Activated naive CD4-positive, alpha-beta T cell treated with anti-CD3 and anti-CD28 coated beads for 36 hours (primary cell): ENCODE measurements at places on chromosomes 1 and 21. TPM values are rescaled to one million over a fixed set of nuclear protein-coding genes. Genes with fewer than 3 reads are reported as not detected.
A peak's percentile ranks its signal among the peaks of the same experiment; 100 is the strongest.

DNA sequence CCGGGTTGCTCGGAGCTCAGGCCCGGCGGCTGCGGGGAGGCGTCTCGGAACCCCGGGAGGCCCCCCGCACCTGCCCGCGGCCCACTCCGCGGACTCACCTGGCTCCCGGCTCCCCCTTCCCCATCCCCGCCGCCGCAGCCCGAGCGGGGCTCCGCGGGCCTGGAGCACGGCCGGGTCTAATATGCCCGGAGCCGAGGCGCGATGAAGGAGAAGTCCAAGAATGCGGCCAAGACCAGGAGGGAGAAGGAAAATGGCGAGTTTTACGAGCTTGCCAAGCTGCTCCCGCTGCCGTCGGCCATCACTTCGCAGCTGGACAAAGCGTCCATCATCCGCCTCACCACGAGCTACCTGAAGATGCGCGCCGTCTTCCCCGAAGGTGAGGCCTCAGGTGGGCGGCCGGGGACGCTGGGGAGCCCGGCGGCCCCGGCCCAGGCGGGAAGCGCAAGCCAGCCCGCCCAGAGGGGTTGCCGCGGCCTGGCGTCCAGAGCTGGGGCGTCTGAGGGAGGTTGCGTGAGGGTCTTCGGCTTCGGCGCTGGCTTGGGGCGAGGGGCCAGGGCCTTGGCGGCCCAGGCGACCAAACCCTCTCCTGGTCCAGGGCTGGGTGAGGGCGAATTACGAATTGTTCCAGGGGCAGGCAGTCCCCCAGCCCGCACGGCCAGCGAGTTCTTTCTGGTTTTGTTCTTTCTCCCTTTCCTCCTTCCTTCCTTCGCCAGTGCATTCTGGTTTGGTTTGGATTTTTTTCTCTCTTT lies 805 bp downstream of the SIM2 start:
- no peaks in the 10 kb centered on the region for H3K36me3 ChIP-seq
- H3K4me3 ChIP-seq, result peak overlapping the region; percentile 64
- peaks cover 28% of the 10 kb centered on the region for H3K4me1 ChIP-seq
- H3K27me3 ChIP-seq, result peaks cover 74% of the 10 kb centered on the region
- no peak for DNase-seq
- H3K27ac ChIP-seq, result no peak overlapping the region

DNA sequence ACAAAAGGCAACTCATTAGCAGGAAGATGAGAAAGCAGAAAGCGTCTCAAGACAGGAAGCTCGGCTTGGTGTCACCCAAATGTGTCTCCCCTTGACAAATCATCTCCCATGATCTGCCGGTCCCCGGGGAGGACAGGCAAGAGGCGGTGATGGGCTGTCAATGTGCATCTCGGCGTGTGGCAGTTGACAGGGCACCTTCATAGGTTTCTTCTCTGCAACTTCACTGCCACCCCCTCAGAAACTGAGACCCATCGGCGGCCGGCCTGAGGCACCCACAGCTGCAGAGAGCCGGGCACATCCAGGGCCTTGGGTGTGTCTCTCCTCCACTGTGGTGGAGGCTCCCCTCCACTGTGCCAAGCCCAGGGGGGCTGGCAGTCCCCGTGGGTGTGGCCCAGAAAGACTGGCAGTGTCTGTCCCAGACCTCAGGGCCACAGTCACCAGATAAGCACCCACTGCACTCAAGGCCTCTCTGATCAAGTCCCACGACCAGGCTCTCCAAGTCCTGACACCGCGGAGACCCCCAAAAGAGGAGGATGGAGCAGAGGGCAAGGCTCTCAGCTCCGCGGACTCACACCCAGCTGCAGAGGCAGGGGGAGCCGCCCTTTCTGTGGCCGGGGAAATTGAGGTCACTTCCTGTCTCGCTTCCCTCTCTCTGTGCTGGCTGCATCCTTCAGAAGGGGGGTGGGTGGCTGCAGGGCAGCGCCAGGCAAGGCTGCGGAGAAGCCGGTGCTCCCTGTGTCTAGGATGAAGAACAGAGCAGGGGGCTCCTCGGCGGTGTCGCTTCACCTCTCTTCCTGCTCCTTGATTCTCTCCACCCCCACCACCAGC lies 39.6 kb upstream of the LBR start:
- H3K27ac ChIP-seq, result peak overlapping the region; percentile 99
- H3K4me1 ChIP-seq, result peaks cover 17% of the 10 kb centered on the region
- DNase-seq, result peak; percentile 91
- H3K27me3 ChIP-seq, result no peaks in the 10 kb centered on the region
- H3K4me3 ChIP-seq, result peak overlapping the region; percentile 90

Gene LCE1C
- total RNA-seq, result not detected

DNA sequence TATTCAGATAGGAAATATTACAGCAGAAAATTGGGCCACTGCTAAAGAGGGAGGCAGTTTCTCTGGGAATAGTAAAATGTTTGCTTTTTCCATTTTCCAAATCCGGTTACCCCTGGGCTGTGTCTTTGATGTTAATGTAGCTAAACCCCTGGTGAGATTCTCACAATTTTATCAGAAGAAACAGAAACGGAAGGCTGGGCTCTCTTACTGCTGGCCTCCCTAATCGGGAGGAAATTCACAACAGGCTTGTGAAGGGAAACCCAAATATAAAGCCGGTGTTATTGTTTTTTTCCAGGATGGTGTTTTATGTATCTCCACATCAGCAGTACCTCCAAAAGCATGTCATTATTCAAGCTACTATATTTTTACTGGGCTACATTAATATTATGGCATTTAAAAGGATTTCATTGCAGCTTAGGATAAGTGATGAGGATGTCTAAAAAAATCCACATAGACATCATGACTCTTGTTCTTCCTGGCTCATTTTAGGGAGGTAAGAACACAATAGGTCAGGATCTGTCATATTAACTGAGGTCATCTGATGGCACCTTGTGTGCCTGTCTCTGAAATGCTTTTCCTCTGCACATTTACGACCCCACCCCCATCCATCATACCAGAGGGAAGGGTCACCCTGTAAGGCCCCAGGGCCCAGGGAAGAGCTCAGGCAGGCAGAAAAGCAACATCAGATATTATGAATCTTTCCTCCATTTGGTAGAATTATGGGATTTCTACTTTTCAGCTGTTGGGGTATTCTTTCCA lies 158.7 kb downstream of the DSCAM start:
- H3K36me3 ChIP-seq, result no peaks in the 10 kb centered on the region
- H3K27ac ChIP-seq, result no peak overlapping the region
- DNase-seq, result no peak
- H3K27me3 ChIP-seq, result peaks cover 6% of the 10 kb centered on the region

Gene MATN1
- total RNA-seq, result 0.36 TPM

Gene ACTA1
- not detected for total RNA-seq

DNA sequence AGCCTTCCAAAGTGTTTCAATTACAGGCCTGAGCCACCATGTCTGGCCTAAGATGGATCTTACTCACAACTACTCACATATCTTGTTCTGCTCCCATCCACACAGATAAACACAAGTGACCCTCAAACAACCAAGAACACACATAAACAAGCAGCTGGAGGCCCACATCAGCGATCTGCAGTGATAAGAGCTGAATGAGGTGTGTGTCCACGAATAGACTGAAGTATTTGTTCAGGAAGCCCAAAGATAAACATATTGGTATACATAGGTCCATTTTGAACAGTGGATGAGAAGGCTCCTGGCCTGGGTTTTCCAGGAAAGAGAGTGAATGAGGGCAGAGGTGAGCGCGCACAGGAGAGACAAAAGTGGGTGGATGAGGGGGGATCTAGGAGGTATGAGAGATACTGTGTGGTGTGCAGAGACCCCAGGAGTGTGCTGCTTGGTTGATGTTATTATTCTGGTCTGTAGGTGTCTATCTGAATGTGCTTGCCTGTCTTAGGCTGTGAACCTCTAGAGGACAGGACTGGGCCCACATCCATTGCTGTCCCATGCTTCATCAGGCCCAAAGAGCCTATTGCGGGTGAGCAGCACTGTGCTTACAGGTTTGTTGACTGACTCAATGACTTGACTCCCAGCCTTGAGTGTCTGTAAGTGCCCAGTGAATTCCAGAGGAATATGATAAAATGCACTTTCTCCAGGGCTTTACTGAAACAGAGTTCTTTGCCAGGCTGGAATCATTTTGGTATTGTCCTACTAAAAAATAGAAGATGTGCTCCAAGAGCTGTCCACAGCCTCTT lies 79.9 kb upstream of the ATP1A1 start:
- peaks cover 5% of the 10 kb centered on the region for H3K4me1 ChIP-seq
- H3K27ac ChIP-seq, result no peak overlapping the region
- no peaks in the 10 kb centered on the region for H3K36me3 ChIP-seq

- H3K27me3 ChIP-seq, result no peaks in the 10 kb centered on the region
- H3K4me3 ChIP-seq, result no peak overlapping the region
- no peak overlapping the region for H3K27ac ChIP-seq
- DNase-seq, result no peak
- H3K36me3 ChIP-seq, result no peaks in the 10 kb centered on the region
- no peaks in the 10 kb centered on the region for H3K4me1 ChIP-seq
These were observed 77.5 kb upstream of the PLD5 start for GRCh38 chr1:242602001-242602400.

GRCh38 chr1:240171907-240172306 lies 80.2 kb downstream of the FMN2 start:
- H3K4me3 ChIP-seq, result no peak overlapping the region
- no peak for DNase-seq
- H3K27me3 ChIP-seq, result no peaks in the 10 kb centered on the region
- H3K36me3 ChIP-seq, result no peaks in the 10 kb centered on the region

Gene SORT1
- total RNA-seq, result 0.32 TPM

Gene RPS6KA1
- total RNA-seq, result 83.5 TPM

- H3K4me3 ChIP-seq, result no peak overlapping the region
- H3K4me1 ChIP-seq, result peaks cover 43% of the 10 kb centered on the region
These were observed 3.7 kb downstream of the PFKL start for GRCh38 chr21:44303490-44303981.

DNA sequence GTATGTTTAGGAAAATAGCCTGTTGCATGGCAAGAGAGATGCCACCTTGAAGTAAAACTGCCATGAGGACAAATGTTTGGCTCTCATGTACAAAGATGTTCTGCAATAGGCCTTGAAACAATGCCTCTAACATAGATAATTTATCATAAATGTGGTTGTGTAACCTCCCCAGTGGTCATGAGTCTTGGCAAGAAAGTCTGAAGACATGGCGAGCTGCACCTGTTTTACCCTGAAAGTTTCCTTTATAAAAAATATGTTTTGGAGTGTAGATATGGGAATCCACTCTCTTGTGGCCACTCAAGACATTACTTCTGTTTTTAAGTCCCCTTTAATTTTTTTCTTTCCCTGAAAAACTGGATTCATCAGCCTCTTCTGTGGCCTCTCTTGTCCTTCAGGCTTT lies 2217.1 kb downstream of the NCAM2 start:
- DNase-seq, result no peak
- H3K27ac ChIP-seq, result no peak overlapping the region
- no peaks in the 10 kb centered on the region for H3K36me3 ChIP-seq
- H3K4me3 ChIP-seq, result no peak overlapping the region
- no peaks in the 10 kb centered on the region for H3K4me1 ChIP-seq
- H3K27me3 ChIP-seq, result no peaks in the 10 kb centered on the region

GRCh38 chr1:192530254-192530653 lies 45.3 kb upstream of the RGS1 start:
- H3K27me3 ChIP-seq, result no peaks in the 10 kb centered on the region
- no peak overlapping the region for H3K4me3 ChIP-seq
- H3K4me1 ChIP-seq, result peaks cover 20% of the 10 kb centered on the region
- H3K36me3 ChIP-seq, result no peaks in the 10 kb centered on the region
- H3K27ac ChIP-seq, result no peak overlapping the region
- no peak for DNase-seq
